Activated CD8-positive, alpha-beta T cell treated with anti-CD3 and anti-CD28 coated beads, Interleukin-2, amount 10 ng/mL, durations not matched to agents 7 days and 5 days (primary cell): ENCODE measurements at places on chromosomes 3 and 15. TPM values are rescaled to one million over a fixed set of nuclear protein-coding genes. Genes with fewer than 3 reads are reported as not detected.

DNA sequence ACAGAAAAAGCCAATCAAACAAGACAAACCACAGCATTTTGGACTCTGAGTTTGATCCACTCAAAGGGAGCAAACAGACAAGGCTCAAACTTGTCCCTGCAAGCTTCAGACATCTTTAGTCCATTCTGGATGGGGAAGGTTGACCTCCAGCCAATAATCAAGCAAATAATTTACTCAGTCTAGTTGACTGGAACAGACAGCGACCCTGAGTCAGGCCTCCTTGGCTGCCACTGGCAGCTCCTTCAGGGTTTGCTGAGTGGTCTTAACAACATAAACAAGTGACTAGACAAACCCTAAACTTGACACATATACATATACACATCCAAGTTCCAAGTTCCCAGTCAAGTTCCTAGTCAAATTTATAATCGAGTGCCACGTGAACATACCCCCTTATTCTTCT lies 313.9 kb downstream of the POLQ start:
- H3K4me1 ChIP-seq = peaks cover 2% of the 10 kb centered on the region
- H3K36me3 ChIP-seq = no peaks in the 10 kb centered on the region
- H3K27me3 ChIP-seq = no peaks in the 10 kb centered on the region
- H3K4me3 ChIP-seq = no peak overlapping the region
- DNase-seq = no peak
- no peak overlapping the region for H3K27ac ChIP-seq

GRCh38 chr3:99012051-99012450 lies 110.6 kb upstream of the DCBLD2 start:
- no peaks in the 10 kb centered on the region for H3K27me3 ChIP-seq
- no peak overlapping the region for H3K4me3 ChIP-seq

DNA sequence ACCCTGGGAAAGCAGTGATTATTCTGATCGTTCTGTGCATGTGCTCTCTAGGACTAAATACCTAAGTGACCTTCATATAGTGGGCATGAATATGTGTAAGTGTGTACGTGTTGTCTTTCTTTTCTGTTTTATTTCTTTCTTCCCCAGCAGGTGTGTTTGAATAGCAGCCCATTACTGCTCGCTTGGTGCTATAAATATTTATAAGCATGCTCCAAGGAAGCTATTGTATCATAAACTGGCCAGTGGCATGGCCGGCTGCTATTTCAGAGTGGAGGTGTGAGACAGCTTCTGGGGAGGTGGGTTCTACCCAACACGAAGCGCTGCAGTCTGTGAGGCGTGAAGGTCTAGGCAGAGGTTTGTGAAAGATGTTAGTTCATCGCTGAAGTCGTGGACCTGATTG lies 641.8 kb downstream of the NTRK3 start:
- no peak for DNase-seq
- H3K27me3 ChIP-seq = no peaks in the 10 kb centered on the region
- H3K27ac ChIP-seq = no peak overlapping the region
- H3K4me1 ChIP-seq = no peaks in the 10 kb centered on the region

GRCh38 chr3:54861248-54862067 lies 66.4 kb downstream of the LRTM1 start:
- H3K4me3 ChIP-seq = no peak overlapping the region
- no peaks in the 10 kb centered on the region for H3K36me3 ChIP-seq
- H3K4me1 ChIP-seq = peaks cover 3% of the 10 kb centered on the region
- no peak overlapping the region for H3K27ac ChIP-seq
- DNase-seq = no peak

- no peaks in the 10 kb centered on the region for H3K4me1 ChIP-seq
- no peaks in the 10 kb centered on the region for H3K36me3 ChIP-seq
- DNase-seq = no peak
- H3K4me3 ChIP-seq = no peak overlapping the region
- H3K27me3 ChIP-seq = no peaks in the 10 kb centered on the region
- no peak overlapping the region for H3K27ac ChIP-seq
Measured at GRCh38 chr3:181629029-181629428, 82.7 kb upstream of the SOX2 start.

CCDC39 gene
- not detected for total RNA-seq

ZPLD1 gene
- total RNA-seq = not detected
